ENCODE measurements at places on chromosomes 12 and 14. TPM values are rescaled to one million over a fixed set of nuclear protein-coding genes. Genes with fewer than 3 reads are reported as not detected.

DNA sequence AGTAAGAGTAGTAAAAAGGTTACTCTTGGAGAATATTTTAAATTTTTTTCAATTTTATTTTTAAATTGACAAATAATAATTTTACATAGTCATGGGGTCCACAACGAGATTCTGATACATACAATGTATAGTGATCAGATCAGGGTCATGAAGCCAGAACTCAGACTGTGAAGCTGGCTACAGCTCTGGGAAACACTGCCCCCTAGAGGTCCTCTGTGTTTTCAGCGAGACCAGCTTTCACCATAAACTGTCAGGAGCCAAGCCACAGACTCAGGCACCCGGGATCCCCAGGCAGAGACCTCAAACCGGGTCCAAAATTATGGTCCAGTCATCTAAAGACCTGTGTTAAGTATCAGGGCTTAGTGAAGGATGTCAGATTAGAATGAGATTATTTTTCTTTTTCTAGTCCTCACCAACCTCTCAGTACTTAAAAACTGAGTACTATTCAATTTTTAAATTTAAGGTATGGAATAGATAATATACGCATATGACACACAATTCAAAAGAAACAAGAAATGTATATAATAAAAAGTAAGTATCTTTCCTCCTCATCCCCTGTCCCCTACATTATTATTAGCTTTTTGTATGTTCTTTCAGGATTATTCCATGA, 397.1 kb downstream of the MDGA2 start:
- DNase-seq, result peak; percentile 22

The FRMD6 gene
- 30.3 TPM for polyA plus RNA-seq

DNA sequence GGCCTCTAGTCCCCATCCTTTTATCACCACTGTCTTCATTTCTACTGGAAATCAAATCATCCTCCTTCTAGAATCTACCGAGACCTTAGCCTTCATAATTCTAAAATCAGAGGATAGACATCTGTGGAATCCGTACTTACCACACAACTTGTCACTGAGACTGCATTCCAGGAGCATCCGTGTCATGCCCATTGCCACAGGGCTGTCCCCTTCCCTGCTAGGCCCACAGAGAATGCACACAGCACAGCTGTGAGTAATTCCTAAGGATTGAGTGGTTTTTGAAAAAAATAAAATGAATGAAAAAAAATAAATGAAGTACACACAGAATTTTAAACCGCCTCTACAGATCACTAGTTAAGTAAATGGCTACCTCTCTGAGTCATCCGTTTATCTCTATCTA, 21.0 kb upstream of the MAGOHB start:
- no peak for DNase-seq

DNA sequence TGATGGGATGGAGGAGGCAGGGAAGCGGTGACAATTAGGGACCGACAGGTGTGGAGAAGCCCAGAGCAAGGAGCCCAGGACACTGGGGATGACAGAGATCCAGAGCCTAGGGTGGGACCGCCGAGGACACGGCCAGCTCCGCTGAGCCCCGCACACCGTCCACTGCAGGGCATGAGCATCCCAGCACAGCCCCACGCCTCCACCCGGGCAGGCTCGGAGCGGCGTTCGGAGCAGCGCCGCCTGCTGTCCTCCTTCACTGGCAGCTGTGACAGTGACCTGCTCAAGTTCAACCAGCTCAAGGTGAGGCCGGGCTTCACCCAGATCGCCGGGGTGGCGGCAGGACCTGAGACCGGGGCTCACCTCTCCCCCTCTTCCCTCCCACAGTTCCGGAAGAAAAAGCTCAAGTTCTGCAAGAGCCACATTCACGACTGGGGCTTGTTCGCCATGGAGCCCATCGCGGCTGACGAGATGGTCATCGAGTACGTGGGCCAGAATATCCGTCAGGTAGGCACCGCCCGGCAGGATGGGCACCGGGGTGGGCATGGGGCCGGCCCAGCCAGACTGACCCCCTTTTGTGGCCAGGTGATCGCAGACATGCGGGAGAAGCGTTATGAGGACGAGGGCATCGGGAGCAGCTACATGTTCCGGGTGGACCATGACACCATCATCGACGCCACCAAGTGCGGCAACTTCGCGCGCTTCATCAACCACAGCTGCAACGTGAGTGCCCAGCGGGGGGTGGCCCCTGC, 23.7 kb downstream of the SETD1B start:
- DNase-seq, result no peak

GRCh38 chr14:100584056-100585031, 2.9 kb downstream of the BEGAIN start:
- DNase-seq, result no peak

DNA sequence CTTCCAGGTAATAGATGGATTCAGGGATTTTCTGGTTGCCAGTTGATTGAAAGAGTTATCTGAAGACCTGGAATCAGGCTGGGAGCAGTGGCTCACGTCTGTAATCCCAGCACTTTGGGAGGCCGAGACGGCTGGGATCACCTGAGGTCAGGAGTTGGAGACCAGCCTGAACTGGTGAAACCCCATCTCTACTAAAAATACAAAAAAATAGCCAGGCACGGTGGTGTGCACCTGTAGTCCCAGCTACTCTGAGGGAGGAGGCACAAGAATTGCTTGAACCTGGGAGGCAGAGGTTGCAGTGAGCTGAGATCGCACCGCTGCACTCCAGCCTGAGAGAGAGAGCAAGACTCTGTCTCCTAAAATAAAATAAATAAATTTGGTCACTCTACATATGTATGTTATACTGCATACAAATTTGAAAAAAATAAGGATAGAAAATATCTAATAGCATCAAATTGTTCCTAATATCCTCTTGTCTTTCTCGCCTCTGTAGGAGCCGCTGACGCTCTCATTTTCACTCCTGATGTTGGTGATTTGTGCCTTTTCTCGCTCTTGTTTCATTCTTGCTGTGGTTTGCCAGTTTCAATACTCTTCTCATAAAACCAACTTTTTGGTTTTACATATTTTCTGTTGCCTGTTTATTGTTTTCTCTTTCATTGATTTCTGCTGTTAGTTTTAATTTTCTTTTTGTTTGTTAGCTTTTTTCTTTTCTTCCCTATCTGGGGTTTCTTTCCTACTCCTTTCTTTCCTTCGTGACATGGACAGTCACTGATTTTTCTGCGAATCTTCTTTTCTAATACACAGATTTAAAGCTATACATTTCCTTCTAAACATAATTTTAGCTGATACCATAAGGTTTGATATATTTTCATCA, 23.8 kb upstream of the PLD4 start:
- DNase-seq, result no peak

DNA sequence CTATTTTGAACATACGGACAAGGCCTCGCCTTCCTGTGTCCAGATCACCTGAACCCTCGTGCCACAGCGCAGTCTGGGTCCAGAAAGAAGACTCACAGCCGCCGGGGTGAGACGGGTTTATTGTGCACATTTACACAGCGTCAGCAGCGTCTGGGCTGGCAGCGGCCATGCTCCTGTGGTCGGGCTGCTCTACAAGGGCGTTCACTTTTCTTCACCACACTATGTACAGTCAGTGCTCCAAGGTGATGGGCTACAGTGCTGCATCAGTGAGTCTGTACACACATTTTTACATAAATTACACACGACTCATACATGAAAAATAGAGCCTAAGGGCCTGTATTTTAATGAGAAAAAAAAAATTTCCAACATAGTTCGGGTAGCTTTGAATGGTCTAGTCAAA, 18.0 kb downstream of the ZFYVE21 start:
- no peak for DNase-seq

DNA sequence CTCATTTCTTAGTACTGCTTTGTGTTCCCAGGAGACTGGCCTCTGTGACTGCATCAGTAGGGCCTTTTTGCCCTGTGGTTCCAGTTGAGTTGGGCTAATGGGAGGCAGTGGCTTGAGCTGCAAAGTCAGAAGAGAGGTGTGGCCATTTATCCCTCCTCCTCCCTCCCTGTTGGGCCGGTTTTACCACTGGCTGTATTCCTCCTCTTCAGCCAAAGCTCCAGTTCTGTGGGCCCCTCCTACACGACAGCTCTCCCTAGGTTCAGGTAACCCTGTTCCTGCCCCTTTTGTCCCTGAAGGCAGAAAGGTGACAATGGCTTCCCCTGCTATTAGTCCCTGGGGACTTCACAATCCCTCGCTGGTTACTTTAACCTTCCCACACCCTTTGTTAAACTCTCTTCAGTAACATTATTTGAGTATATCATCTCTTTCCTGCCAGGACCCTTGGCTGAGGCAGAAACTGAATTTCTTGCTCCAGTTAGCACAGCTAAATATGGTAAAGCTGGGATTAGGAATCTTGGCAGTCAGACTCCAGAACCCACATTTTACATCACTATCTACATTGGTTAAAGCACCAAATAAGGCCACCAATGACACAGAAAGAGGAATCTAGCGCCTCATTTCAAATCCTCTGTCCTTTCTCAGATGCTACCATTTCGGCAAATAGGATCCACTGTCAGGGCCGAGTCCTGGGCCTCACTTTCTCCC, 121.9 kb upstream of the SLC35F4 start:
- no peak for DNase-seq

- no peak for DNase-seq
Measured at GRCh38 chr12:72369423-72369959, 97.3 kb downstream of the TRHDE start.

Measured in muscle of arm (tissue), 14 donors.